ENCODE measurements at places on chromosomes 16 and 17. TPM values are rescaled to one million over a fixed set of nuclear protein-coding genes. Genes with fewer than 3 reads are reported as not detected.

BRIP1 gene
- total RNA-seq: not detected

PHOSPHO1 gene
- not detected for total RNA-seq

RASD1 gene
- 149 TPM for total RNA-seq

OR4D2 gene
- not detected for total RNA-seq

MPG gene
- total RNA-seq: 75.8 TPM

TTYH2 gene
- total RNA-seq: 19.2 TPM

IL34 gene
- 3.5 TPM for total RNA-seq
